Fibroblast of skin of right biceps (primary cell): ENCODE measurements at places on chromosomes 4 and X.

DNA sequence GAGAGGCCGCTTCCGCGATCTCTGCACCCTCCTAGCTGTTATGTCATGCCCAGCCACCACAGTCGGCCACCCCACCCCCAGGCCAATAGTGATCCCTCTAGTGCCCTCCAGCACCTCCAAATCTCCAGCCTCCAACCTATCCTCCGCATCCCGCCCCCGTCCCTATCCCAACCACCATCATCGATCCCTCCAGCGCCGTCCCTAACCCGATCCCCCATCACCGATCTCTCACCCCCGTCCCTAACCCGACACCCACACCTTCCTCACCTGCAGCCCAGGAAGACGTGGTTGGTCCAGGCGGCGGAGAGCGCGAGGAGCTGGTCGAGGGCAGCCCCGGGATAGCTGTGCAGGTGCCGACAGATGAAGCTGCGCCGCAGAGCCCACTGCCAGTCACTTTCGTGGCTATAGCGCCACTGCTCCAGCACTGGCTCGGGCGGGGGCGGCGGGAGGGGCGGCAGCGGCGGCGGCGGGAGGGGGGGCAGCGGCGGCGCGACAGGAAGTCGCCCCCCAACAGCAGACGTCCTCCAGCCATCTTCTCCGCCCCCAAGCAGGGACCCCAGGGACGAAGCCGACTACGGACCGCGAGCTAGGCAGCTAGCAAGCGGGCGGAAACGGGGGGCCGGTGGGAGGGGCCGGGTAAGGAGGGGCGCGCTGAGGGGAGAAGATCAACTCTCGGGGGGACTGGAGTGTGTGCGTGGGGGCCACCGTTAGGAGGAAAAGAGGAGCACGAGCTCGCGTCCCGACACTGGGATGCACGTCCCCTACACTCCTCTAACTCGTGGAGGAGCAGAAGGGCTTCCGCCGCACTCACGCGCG is 552 bp downstream of the NKRF start:
- peak; percentile 3 for DNase-seq

DNA sequence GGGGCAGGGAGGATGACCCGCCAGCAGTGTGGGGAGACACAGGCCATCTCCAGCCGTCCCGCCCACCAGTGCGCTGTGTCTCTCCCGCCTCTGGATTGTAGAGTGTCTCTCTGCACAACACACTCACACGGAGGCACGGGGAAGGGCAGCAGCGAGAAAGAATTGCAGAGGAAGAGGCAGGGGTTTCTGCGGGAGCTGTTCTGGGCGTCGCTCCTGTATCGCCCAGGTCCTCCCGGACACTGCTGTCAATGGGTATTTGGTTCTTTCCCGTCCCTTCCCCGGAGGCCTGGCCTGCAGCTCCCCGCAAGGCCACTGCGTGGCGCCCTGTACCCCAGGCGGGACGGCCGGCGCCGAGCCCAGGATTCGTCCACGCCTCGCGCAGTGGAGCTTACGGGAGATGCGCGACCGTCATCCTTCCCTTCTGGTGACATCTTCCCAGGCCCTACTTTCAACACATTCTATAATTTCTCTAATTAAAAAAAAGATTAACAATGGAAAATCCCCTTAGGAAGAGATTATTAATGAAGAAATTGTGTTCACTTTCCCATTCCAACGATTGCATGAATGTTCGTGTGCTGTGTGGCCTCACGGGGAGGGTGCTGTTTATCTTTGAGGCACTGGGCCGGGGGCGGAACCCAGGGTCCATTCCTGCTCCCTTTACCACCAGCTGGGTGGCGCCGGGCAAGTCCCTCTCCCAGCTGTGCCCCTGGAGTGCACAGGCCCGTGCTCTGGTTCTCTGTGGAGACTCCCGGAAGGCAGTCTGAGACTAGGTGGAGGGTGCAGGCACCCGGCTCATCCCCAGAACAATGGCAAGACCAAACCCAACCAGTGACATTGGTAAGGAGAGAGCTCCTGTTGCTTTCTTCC is 95.7 kb downstream of the CPZ start:
- peak; percentile 9 for DNase-seq

DNA sequence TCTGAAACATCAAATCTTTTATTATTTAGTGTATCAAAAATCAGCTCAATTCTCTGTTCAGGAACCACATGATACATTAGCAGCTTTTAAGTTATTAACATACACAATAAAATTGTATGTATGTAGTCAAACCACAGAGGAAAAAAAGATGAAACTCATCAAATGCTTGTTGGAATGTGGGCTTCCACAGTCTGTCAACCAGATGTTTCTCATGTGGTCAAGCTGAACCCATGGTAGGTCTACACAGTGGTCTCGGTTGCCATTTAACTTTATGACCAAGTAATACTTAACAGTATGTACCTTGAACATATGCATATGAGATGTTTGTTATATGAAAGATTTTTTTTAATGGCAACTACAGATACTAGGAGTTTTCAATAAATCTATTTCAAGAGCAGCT is 427.8 kb downstream of the IL15 start:
- DNase-seq = peak; percentile 14

GRCh38 chrX:35842674-35843073 is 44.5 kb downstream of the MAGEB16 start:
- no peak for DNase-seq

DNA sequence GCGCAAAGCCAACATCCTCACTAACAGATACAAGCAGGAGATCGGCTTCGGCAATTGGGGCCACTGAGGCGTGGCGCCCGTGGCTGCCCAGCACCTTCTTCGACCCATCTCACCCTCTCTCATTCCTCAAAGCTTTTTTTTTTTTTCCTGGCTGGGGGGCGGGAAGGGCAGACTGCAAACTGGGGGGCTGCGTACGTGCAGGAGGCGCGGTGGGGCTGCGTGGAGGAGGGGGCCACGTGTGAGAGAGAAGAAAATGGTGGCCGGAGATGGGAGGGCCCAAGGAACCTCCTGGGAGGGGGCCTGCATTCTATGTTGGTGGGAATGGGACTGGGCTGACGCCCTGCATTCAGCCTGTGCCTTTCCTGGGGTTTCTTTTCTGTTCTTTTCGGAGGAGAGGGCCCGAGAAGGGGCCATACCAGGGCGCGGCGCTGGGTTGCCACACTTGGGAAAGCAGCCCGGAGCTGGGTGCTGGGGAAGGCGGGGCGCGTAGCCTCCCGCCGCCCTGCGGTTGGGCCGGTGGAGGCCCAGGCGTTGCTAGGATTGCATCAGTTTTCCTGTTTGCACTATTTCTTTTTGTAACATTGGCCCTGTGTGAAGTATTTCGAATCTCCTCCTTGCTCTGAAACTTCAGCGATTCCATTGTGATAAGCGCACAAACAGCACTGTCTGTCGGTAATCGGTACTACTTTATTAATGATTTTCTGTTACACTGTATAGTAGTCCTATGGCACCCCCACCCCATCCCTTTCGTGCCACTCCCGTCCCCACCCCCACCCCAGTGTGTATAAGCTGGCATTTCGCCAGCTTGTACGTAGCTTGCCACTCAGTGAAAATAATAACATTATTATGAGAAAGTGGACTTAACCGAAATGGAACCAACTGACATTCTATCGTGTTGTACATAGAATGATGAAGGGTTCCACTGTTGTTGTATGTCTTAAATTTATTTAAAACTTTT is 4.5 kb downstream of the MID1IP1 start:
- peak; percentile 82 for DNase-seq

- no peak for DNase-seq
These were observed 53.8 kb downstream of the ZNF827 start for GRCh38 chr4:145884775-145885174.

- no peak for DNase-seq
These were observed 310.3 kb downstream of the EVC2 start for GRCh38 chr4:5398056-5398455.

DNA sequence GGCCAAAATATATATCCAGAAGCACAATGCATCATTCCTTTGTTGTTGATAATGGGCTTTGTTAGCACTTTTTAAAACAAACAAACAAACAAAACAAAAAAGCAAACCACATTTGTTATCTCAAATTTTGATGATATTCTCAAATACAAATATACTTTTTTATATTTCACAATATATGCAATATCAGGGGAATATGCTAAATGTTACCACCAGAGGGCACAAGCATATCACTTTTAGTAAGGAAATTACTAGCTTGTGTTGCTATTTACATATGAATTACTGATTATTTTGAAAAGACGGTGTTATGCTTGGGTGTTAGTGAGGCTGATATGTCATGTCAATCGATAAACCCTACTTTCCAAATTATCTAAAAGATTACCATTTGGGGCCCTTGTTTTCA is 29.1 kb downstream of the RIPPLY1 start:
- peak; percentile 7 for DNase-seq

DNA sequence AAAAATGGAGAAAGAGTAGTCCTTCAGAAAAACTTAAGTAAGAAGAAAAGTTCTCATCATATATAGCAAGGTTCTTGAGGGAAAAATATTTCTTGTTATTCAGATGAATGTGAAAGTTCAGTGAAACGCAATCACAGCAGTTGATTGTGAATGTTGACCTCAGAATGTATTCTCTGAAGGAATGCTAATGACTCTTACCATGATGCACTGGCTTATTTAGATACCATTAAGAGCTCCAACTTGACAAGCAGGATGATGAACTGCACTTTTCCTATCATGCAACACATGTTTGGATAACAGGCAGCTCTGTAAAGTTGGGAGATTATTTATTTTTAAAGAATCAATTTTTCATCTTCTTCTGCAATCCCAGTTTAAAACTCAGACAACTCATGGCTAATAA is 115.5 kb upstream of the MYOZ2 start:
- peak; percentile 78 for DNase-seq

DNA sequence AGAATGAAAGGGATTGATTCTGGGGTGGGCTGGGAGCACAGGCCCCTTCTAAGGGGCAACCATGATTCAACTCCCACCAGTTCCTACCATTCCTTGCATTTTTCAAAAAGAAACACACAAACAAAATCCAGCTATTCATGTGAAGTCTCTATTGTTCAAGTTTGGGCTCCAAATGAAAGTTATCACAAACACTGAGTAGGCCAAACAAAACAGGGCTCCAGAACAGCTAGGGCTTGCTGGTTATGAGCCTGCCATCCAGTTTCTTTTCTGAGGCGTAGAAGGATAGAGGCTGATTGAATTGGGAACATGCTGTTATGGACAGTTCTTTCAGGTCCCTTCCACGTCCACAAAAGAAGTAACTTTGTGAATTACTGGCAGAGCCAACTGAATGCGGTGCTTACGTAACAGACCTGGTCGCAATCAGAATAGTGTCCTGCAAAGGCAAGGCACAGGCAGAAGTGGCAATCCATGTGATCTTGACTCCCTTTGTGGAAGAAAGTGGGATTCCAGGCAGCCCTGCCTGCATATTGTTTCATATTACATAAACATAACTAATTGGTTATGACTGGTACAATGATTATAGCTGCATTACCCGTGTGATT is 244.5 kb downstream of the SCFD2 start:
- no peak for DNase-seq

DNA sequence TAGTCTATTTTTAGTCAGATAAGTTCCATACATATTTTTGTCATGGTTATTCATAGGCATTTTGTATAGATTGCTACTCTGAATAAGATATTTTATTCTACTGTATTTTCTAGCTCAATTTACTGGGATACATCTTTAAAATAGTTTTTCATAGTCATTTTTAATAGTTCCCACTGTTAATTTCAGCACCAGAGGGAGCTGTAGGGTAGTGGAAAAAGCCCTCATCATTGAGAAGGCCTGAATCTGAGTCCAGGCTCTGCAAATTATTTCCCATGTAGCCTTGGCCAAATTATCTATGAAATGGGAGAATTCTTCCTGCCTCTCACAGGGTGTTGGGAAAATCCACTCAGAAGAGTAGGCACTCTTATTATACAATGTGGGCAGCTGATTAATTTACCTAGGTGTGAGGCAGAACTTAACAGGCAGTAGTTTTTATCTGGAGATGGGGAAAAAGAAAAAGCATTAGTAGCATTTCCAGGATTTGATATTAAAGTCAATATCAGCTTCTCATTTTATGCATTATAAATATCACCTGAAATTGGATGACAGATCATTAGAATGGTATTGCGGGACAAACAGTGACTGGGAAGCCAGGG is 102.9 kb upstream of the PAQR3 start:
- DNase-seq = peak; percentile 37

GRCh38 chrX:15737959-15738902 is at the start of gene CA5B:
Gene CA5B (plus strand): TSS chrX:15738270. CDS start chrX:15750024, 11,754 bp downstream.
- peak; percentile 67 for DNase-seq

- DNase-seq = no peak
These were observed 2348.4 kb downstream of the PCDH7 start for GRCh38 chr4:33068539-33068938.

GRCh38 chr4:914531-914930 is 17.6 kb downstream of the GAK start:
- DNase-seq = no peak
